Stimulated activated CD8-positive, alpha-beta memory T cell treated with anti-CD3 and anti-CD28 coated beads, Interleukin-2, amount 100 ng/mL, for 1 hour (primary cell): ENCODE measurements at places on chromosomes 12 and 14.

DNA sequence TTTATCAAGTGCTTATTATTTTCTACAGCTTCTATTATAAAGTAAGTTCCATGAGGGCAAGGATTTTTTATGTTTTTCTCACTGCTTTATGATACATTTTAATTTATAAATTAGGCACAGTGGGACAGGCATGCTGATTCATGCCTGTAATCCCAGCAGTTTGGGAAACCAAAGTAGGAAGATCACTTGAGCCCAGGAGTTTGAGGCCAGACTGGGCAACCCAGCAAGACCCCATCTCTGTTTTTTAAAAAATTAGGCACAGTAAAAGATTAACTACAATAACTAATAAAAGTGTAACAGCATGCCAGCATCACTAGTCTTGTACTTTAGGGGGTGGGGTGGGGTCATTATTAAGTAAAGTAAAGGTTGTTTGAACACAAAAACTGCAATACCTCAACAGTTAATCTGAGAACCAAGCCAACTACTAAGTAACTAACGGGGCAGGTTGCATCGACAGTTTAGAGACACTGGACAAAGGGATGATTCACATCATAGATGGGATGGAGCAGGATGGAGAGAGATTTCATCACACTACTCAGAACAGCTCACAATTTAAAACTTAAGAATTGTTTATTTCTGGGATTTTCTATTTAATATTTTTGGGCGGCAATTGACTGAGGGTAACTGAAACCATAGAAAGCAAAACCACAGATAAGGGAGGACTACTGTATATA, 119.5 kb downstream of the PLEKHA5 start:
- DNase-seq: no peak

GRCh38 chr12:102415515-102415914, 64.8 kb downstream of the IGF1 start:
- no peak for DNase-seq

GRCh38 chr12:3842517-3842916, 30.7 kb downstream of the PARP11 start:
- DNase-seq: no peak

- DNase-seq: no peak
Observed at GRCh38 chr12:131114942-131115584, 161.4 kb downstream of the ADGRD1 start.

DNA sequence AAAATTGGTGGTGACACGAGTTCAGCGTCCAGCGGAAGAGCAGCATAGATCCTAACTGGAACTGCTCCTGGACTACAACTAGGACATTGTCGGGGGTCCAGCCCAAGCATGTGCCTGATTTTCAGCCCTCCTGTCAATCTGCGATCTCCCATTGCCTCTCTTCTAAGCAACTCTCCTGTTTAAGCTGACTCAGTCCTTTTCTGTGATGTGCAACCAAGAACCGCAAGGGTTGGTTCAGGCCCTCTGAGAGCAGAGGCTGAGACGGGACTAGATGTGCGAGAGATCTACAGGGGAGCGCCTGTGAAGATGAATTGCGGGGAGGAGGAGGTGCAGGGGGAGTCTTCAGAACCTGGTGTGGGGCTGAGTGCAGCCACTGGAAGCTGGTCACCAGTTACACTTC, 3.7 kb upstream of the PAPLN start:
- DNase-seq: no peak

GRCh38 chr14:56808383-56809269, 1.7 kb downstream of the OTX2 start:
- no peak for DNase-seq

- no peak for DNase-seq
Observed at GRCh38 chr14:89214221-89214965, 202.6 kb downstream of the FOXN3 start.

GRCh38 chr12:92721130-92721529, 18.3 kb downstream of the PLEKHG7 start:
- DNase-seq: no peak

GRCh38 chr12:64007853-64008252, 163.4 kb downstream of the SRGAP1 start:
- no peak for DNase-seq

- DNase-seq: no peak
Observed at GRCh38 chr12:2769866-2770533, 24.8 kb upstream of the FKBP4 start.

GRCh38 chr14:22598896-22599244, 770 bp downstream of the ABHD4 start:
- DNase-seq: no peak

DNA sequence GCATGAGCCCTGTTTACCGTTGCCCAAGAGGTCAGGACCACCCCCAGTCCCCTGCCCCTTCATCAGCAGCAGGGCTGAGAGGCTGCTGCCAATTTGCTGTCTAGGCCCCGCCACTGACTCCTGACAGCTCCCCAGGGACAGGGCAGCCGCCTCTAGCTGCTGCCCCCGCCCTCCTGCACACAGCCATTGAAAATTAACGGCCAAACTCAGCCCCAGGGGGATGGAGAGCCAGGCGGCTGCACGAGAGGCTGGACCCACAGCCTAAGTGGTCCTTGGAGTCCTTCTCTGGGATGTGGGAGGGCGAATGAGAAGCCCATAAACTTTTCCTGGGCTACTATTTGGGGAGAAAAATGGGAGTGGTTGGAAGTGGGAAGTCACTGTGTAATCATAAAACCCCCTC, 4.6 kb downstream of the FOXN4 start:
- DNase-seq: no peak

DNA sequence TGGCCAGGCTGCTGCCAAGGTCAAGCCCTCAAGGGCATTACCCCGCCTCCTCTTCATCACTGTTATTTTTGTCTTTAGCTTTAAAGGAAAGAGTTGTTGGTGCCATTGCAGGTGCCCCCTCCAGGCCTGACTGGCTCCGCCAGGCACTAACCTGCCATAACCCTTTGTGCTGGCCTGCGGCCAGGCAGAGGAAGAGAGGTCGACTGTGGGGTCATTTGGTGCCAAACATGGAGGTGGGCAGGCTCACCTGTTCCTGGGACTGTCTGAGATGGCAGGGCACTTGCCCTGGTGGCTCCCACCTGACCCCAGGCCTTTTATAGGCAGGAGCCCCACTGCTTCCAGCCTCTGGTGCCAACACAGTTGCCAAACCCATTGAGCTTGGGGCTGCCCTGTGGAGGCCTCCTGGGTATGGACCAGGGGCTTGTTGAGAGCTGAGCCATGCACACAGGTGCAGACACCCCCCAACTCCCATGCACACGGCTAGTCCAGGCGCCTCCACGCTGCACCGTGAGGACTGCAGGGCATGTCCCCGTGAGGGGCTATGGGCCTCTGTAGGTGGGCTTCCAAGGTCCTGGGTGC, 29.4 kb upstream of the PLD4 start:
- DNase-seq: no peak

- DNase-seq: no peak
Observed at GRCh38 chr14:61258985-61259384, 22.2 kb downstream of the TMEM30B start.

GRCh38 chr12:57766464-57767304, at the start of gene CYP27B1:
Gene CYP27B1 (minus strand): TSS chr12:57767078. CDS start chr12:57767041, 37 bp downstream.
- no peak for DNase-seq

- no peak for DNase-seq
Observed at GRCh38 chr14:64683264-64683663, 21.0 kb upstream of the PLEKHG3 start.

- DNase-seq: no peak
Observed at GRCh38 chr14:87005280-87005679, 987.7 kb downstream of the GALC start.

GRCh38 chr12:1580526-1580925, 13.9 kb downstream of the FBXL14 start:
- DNase-seq: no peak

DNA sequence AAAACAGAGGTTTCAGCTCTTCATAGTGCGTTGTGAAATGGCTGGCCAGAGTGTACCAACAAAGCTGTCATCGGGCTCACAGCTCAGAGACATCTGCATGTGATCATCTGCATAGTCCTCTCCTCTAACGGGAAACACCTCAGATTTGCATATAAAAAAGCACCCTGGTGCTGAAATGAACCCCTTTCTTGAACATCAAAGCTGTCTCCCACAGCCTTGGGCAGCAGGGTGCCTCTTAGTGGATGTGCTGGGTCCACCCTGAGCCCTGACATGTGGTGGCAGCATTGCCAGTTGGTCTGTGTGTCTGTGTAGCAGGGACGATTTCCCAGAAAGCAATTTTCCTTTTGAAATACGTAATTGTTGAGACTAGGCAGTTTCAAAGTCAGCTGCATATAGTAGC, 14.3 kb upstream of the PAPLN start:
- no peak for DNase-seq

- no peak for DNase-seq
Observed at GRCh38 chr12:127121494-127122084, 1145.4 kb upstream of the TMEM132C start.

DNA sequence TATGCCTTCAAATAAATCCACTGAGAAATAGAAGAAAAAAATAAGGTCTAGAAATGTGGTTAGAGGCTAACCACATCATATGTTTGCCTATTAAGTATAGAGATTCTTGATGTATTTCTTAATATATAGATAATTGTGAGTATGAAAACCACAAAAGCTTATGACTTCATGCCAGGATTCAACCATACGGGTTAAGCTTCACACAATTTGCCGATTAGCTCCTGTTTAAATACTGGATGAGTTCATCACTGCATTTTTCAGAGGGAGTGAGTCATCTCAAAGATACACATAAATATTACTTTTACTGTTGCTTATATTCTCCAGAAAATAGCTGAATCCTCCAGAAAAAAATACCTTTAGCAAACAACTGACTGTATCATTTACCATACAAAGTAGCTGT, 79.6 kb downstream of the RPL10L start:
- DNase-seq: no peak

GRCh38 chr12:131369094-131369845, 341.6 kb upstream of the SFSWAP start:
- DNase-seq: no peak

DNA sequence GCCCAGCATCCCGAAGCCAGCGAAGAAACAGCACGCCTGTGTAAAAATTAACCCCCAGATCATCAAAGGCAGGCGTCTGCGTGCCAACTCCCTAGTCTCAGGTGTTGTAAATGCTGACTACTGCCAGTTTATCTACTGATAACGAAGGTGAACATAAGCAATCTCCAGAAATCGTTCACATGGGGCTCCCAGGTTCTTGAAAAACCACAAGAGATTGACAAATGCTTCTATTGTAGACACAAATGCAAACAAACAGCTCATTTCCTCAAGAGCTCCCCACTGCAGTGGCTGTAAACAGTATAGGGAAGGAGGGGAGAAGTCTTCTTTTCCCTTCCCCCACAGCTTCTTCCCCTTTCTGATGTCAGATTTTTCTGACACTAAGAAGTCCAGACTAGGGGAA, 5.3 kb upstream of the PLEKHG3 start:
- DNase-seq: no peak

GRCh38 chr14:76613616-76614015, 147.7 kb upstream of the VASH1 start:
- no peak for DNase-seq

DNA sequence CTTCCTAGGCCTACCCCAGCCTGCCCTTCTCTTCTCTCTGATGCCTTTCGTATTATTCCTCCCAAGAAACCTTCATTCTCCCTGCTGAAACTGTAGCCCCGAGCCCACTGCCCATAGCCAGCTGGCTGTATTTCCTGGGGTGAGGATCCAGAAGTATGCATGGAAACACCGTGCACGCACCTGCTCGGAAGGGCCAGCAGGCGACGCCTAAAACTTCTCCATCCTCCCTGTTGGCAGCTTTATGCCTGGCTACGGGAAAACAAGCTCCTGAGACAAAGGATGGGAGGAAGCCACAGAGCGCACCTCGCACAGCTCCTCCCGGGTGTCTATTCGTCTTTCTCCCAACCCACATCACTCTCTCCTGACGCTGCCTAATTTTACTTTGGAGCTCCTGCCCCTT, 69.0 kb upstream of the CAPRIN2 start:
- DNase-seq: no peak
